ENCODE measurements at places on chromosomes 1 and 21.

DNA sequence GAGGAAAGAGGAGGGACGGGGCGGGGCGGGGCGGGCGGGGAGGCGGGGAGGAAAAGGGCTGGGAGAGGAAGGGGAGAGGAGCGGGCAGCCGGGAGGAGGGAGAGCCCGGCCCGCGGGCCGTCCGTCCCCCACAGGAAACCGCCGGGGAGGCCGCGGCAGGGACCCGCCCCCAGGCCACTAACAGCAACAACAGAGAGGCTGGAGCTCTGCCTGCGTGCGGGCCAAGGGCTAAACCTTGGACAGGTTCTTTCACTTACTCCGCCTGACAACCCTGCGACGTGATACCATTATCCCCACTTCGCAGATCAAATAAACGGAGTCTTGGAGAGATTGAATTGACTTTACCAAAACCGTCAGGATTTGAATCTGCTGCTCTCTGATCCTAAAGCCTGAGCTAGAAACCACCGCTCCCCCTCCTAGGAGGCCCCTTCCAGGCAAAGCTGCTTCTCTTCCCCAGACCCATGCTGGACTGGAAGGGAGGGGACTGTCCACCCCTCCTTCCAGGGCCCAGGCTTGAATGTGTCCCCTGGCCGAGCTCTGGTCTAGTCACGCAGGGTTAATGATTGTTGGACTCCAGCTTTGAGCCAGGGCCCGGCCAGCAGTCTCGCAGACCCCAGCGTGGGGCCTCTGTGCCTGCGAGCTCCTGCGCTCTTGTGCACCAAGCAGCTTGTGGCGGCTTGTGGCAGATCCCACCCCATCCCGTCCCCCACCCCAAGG lies at the start of gene EVA1B:
Gene EVA1B, minus strand, starts transcription at position 10 of the 717 bp plus-strand sequence. CDS start 608 bp downstream, outside the sequence.
- DNase-seq, result peak; percentile 93

- DNase-seq, result no peak
These were observed 244.3 kb upstream of the NRIP1 start for GRCh38 chr21:15309022-15309590.

DNA sequence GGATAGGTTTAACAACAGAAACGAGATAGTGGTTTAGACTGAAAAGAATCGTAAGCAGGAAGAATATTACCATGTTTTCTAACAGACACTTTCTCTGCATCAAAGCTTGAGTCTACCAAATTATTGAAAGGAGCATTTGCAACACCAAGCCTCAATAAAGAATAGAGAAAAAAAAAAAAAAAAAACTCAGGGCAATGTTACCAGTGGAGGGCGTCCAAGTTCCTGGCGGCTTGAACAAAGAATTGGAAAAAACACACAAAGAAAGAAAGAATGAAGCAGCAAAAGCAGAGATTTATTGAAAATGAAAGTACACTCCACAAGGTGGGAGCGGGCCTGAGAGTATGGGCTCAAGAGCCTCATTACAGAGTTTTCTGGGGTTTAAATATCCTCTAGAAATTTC lies 686.5 kb upstream of the ADGRL2 start:
- DNase-seq, result no peak

- DNase-seq, result no peak
These were observed 385.9 kb upstream of the LYPLAL1 start for GRCh38 chr1:218787826-218788225.

GRCh38 chr21:27769763-27770162 lies 802.9 kb upstream of the ADAMTS5 start:
- peak; percentile 43 for DNase-seq

- DNase-seq, result no peak
These were observed 57.7 kb downstream of the VWA5B1 start for GRCh38 chr1:20348326-20348915.

- DNase-seq, result no peak
These were observed 2.9 kb downstream of the TNFRSF25 start for GRCh38 chr1:6463120-6463412.

- DNase-seq, result no peak
These were observed 415.4 kb downstream of the PTBP2 start for GRCh38 chr1:97136996-97137395.

DNA sequence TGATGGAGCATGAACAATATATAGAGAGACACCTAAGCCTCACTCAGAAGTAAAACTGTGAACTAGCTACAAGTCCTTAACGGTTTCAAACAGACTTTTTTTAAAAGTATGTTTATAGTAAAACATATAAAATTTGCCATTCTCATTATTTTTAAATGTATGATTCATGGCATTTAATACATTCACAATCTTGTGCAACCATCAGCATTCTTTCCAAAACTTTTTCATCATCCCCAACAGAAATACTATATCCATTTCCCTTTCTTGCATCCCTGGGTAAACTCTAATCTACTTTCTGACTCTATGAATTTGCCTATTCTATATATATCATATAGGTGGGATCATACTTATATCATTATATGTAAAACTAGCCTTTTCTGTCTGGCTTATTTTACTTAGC lies 25.5 kb downstream of the EVI5 start:
- peak; percentile 67 for DNase-seq

DNA sequence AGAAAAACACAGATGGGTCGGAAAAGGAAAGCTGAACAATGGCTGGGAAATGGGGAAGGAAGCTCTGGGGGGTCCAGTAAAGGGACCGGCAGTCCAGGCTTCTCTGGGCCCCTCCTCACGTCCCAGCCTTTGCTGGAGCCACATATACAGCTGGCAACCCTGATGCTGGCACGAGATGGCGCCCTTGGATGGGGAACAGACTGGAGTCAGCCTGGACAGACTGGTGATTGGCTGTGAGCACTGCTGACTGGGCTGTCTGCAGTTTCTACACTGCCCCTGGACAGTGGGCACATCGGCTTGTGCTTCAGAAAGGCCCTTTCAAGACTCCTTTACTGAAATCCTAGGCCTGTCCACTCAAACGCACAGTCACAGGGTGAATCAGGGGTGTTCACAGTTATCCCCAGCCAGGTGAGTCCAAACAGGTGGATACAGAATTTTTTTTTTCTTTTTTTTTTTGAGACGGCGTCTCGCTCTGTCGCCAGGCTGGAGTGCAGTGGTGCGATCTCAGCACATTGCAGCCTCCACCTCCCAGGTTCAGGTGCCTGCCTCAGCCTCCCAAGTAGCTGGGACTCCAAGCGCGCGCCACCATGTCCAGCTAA lies 31.1 kb upstream of the ZBTB40 start:
- peak; percentile 85 for DNase-seq

DNA sequence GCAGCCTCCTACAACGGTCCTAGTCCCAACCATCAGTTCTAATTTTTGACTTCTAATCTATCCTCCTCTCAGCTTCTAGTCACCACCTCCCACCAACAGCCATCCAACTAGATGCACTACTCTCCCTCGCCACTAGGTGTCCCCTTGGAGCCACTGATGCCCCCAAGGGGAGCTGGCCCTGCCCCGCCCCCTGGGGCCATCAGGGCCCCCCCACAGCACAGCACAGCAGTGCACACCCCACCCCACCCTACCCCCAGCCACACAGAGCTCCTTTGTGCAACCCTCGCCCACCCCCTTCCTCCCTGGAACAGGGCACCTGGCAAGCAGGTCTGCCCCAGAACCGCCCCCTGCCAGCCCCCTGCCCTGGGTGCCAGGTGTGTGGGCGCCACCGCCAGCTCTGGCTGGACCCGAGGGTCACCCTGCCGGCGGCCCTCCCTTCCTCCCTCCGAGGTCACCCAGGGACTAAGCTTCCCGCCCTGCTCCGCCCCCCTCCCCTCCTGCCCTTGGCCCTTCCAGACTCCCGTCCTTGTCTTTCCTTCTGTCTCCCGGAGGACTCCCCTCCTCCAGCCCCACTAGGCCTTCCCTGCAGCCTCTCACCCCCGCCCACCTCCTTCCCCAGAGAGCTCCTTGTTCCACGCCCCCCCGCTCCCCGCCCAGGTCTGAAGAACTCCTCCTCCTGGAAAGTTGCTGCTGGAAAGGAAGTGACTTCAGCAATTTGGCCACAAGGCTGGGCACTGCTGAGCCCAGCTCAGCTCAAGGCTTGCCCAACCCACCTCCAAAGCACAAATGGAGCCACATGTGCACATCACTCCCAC lies 47.0 kb downstream of the AHDC1 start:
- DNase-seq, result peak; percentile 98

- peak; percentile 24 for DNase-seq
These were observed 5.3 kb downstream of the SCMH1 start for GRCh38 chr1:41236781-41237180.

DNA sequence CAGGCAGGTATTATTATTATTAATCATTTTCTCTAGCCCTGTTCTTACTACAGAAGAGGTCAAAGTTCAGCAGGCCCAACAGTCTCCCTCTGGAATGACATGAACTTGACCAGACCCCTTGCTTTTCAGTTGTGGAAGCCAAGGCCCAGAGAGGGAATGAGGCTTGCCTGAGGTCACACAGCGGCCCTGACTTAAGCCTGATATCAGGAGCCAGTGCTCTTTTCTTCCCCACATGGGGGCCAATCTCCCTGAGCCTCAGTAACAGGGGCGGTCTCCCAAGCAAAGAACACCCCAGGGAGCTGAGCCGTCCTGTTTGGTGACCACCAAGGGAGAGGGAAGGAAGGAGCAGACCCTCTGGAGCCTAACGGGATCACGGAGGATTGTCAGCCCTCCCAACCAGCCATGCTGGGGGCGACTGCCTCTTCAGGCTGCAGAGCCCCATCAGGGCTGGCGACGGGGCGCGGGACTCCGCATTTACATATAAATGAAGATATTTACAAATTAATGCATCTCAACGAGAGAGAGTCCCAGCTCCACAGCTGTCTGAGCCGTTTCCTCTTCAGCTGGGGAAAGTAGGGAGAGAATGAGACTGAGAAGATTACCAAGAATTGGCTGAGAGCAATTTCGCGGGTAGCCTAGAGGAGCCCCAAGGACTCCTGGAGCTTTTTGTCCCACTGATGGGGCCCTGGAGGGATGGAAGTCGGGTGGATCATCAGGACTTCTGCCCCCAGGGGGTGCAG lies 186.1 kb upstream of the KLHDC7A start:
- no peak for DNase-seq

GRCh38 chr1:88595355-88596002 lies 88.6 kb upstream of the PKN2 start:
- DNase-seq, result peak; percentile 50

DNA sequence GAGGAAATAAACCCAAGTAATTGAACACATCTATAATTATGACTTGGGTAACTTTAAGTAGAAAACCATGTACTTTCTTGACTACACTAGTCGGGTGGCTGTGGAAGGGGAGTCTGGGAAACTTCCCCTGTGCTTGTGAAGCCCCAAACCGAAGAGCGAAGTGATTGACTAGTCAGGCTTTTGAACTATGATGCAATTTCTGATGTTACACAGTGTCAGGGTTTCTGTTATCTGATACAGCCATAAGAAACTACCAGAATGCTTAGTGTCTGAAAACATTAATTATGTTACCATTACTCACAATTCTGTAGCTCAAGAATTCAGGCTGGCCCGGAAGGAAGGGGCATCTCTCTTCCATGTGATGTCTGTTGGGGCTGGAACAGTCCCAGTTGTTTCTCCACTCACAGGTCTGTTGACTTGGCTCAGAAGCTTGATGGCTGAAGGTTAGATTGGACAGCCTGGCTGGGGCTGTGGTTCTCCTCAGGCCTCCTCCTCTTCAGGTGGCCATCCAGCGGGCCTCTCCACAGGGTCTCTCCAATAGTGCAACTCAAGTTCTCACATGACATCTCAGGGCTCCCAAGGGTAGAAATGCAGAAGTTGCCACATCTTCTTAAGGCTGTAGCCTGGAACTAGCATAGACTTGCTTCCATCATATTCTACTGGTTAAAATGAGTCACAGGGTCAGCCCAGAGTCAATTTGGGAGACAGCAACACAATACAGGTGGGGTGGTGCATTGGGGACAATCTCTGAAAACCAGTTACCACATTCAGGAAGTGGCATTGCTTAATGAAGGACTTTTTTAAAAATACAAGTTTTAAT lies 8.3 kb upstream of the C8B start:
- no peak for DNase-seq

- peak; percentile 67 for DNase-seq
These were observed 47.4 kb upstream of the LBR start for GRCh38 chr1:225474986-225475820.

- peak; percentile 57 for DNase-seq
These were observed 48.5 kb downstream of the PIGK start for GRCh38 chr1:77170687-77171086.

DNA sequence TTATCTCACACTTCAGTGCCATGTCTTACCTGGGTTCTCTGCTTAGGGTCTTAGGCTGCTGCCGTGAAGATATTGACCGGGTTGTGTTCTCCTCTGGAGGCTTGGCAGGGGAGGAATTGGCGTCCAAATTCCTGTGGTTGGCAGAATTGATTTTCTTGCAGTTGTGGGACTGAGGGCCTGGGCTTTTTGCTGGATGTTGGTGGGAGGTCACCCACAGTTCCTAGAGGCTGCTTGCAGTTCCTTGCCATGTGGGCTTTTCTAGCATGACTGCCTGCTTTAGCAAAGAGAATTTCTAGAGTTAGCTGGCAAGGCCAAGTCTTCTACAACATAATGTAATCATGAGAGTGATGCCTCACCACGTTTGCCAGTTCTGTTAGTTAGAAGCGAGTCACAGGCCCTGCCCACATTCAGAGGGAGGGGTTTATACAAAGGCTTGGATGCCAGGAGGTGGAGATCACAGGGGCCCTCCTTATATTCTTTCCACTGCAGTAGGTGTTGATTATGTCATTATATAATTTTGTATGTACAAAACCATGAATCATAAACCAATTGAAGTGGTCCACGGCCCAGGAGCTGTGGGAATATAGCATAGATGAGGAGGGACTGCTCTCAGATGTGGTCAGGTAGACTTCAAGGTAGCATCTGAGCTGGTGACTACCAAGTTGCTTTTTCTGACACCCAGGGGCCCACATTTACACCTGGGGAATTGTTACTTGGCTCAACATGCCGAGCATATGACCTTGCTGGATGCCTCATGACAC lies 6.6 kb downstream of the UBL4B start:
- DNase-seq, result peak; percentile 50

DNA sequence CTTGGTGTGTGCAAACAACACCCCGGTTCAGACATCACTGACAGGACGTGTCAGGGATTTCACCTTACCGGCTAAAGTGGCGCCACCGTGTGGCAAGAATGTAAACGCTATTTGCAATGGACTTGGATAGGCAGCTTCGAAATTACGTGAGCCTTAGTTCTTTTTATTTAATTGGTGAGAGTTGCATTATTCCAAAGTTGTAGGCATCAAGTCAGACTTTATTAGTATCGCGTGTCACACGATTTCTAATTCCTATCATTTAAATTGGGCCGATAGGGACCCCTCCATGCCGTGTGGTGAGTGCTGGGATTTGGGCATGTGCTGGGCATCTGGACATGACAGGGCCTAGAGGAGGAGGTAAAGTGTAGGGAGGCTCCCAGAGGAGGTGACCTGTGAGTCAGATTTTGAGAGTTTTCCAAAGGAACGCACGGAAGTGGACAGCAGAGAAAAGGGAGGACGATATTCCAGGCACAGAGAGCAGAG lies 14.5 kb upstream of the CPT2 start:
- DNase-seq, result peak; percentile 77

DNA sequence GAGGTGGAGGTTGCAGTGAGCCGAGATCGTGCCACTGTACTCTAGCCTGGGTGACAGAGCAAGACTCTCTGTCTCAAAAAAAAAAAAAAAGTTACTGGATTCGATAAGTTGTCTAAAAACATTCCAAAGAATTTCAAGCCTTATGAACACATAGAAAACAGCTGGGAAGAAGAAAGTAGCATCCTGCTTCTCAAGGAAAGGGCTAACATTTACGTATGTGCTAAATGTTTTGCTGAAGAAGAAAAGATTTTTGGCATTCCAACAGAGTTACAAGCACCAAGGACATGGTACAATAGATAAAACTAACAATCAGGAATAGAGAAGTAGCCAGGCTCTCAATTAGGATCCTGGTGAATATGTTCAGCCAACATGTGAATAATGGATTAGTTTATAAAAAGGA lies 69.8 kb downstream of the HFM1 start:
- DNase-seq, result peak; percentile 3
